H54 (cell line): ENCODE measurements at places on chromosomes 13 and 19.

- DNase-seq, result no peak
Observed at GRCh38 chr19:42521346-42522030, 6.8 kb downstream of the CEACAM1 start.

DNA sequence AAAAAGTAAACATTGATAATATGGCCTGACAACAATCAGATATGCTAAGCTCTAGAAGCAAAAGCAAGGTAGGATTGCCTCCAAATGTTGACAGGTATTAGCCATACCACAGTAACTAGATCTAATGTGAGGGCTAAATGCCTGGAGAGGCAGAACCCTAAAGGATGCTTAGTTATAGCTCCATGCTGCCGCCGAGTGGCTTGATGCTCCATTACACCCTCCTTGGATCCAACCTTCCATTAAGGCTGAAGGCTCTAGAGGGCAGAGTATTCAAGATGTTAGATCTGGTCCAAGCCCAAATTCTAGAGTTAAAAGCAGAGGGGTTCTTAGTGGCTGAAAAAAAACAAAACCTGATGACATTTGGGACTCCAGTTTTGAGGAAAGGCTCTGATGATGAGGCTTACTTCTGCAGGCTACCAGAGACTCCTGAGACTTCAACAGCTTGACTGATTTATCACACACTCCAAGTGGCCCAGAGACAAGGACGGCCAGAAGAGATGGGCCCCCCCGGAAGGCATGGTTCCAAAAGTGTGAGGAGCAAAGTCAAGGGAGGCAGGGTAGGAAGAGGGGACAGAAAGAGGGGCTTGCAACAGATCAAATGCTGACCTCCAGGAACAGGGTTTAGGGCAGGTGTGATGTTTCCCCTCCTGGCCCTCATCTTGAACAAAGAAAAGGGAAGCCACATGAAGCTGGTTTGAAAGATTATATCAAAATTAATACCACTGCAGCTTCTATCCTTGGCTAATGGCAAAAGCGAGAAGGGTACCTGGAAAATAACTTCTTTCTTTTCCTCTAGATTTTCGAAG, 21.9 kb upstream of the CPB2 start:
- peak; percentile 29 for DNase-seq

DNA sequence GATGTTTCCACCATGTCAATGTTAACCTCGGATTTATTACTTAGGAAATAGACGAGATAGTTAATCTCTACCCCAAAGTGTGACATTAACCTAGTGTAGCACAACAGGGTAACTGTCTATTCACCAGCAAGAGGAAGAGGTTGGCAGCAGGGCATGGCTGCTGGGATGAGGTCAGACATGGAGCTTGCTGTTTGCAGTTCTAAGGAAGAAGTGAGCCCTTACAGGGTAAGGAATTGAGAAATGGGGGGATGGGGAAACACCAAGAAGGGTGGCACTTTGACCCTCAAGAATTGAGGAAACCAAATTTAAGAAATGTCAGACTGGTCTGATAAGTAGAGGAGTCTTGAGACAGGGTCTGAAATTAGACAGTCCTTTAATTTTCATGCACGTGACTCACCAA, 62.4 kb downstream of the MBD3L2B start:
- DNase-seq, result no peak

DNA sequence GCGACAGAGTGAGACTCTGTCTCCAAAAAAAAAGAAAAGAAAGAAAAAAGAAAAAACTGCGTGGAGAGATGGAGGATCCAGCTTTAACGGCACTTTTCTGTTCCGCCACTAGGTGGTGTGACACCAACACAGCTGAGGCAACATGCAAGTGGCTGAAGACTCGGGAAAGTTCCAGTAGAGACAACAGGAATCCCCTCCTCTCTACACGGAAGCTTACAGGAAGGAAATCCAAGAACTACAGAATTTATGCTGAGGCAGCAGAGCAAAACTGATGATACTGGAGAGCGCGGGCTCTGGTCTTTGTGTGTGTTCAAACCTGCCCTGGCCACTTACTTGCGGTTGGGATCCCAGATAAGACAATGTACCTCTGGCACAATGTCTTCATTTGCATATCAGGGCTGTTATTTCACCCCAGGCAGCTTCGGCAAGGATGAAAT, 9.9 kb downstream of the RANBP3 start:
- peak; percentile 72 for DNase-seq

- DNase-seq, result peak; percentile 11
Observed at GRCh38 chr13:39616087-39616694, 13.2 kb upstream of the LHFPL6 start.

DNA sequence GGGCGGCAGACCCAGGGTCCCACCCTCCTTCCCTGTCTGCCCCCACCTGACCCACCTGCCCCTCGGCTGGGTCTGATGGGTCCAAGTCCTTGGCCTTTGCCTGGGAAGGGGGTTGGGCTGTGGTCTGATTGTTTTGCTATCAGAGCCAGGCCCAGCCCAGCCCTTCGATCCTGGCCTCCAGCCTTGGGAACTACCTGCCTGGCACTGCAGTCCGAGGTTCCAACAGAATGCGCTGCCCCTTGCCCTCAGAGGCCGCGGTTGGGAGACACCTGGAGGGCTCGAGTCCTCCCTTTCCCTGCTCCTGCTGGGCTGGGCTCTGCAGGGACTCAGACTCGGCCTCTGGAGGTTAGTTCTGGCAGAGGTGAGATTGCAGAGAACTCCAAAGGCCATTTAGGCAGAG, 1.6 kb downstream of the CCL25 start:
- DNase-seq, result no peak

GRCh38 chr13:78241278-78241919, 322.8 kb upstream of the EDNRB start:
- peak; percentile 5 for DNase-seq

DNA sequence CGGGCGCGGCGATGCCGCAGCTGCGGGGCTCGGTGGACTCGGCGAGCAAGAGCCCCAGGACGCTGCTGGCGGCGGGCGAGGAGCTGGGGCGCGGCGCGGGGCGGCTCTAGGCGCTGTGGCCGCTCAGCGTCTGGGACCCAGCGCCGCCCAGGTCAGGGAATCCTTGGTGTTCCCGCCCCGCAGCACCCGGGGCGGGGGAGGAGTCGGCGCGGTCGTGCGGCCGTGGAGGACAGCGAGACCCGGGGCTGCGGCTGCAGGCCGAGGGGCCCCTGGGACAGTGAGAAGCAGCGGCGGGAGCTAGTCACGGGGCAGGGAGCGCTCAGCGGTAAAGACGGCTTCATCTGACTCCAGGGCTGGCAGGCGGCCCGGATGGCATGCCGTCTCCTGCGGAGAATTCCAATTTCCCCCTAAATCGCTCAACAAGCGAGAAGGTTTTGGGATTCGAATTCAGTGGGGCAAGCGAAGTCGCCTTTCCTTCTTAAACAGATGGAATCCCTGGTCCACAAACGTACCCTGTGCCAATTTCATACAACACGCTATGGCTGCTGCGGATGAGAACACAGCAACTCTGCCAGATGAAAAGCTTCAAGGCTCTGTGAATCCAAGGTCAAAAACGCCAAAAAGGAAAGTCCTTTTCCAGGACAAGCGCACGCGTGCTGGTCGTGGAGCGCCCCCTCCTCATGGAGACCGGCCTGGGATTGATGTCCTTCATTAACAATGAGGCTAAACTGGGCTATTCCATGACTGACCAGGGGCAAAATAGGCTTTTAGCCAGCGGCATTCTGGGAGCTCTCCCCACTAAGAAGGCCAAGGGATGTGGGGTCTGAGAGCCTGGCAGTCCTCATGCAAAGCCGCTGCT, 4.2 kb upstream of the ZSCAN4 start:
- DNase-seq, result peak; percentile 76

DNA sequence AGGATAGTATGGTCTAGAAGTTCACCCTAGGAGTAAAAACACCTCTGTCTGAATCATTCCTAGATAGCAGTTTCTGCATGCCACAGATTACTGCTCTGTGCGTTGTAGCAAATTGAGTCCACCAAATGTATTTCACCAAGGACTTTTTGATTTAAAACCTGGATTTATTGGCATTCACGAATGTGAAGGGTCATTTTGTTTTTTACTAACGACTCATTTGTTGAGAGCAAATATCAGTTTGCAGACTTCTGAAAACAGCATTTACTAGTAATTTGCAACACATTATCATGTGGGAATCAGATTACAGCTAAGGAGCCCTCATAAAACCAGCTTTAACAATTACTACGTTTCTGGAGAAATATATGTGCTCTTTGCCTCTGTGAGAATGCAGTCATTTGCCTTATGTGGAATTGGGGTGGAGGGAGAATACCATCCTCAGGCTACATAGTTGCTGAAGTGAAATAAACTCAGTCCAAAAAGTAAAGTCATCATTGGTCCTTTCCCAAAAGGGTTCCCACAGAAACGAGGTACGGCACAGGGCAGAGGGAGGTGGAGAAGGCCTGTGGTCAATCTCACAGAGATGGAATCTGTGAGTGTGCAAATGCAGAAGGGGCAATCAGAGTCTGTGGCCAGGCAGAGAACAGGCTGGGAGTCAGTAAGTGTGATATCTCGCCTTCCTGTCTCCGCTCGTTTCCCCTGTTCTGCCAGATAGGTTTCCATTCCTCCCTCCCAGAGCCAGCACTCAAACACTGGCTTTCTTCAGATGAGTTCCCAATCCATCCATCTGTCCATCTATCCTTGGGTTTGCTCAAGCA, 63.1 kb downstream of the DLEU7 start:
- no peak for DNase-seq

GRCh38 chr13:36710396-36710795, 36.6 kb downstream of the SERTM1 start:
- DNase-seq, result no peak

- no peak for DNase-seq
Observed at GRCh38 chr13:99196466-99197116, 4.1 kb upstream of the UBAC2 start.

GRCh38 chr19:48497728-48498594, 13.7 kb downstream of the LMTK3 start:
- DNase-seq, result no peak

- no peak for DNase-seq
Observed at GRCh38 chr19:28334419-28334818, 878.5 kb downstream of the UQCRFS1 start.

DNA sequence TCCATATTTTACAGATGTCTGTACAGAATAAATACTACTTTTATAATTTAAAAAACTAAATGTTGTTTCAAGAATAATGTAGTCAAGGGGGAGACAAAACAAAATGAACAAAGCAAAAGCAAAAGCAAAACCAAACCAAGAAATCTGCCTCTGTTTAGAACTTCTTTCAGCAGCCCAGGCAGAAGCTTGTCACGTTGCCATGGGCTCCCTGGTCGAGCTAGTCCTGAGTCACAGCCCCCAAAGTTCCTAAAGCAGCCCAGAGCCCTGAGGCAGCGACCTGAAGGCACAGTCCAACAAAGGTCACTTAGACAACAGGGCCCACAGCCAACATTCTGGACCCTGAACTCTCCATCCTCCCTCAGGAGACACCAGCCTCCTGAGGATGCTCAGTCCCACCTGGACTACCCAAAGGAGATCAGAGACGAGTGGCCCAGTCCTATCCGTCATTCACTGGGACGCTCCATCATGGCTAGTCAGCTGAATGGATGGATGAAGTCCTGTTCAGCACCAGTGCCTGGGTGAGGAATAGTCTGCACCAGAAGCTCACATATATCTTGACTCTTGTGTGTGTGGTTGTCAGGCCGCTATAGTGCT, 41.7 kb downstream of the SIAH3 start:
- no peak for DNase-seq

GRCh38 chr19:49613374-49613773, 22.4 kb downstream of the PRR12 start:
- DNase-seq, result peak; percentile 83

- DNase-seq, result no peak
Observed at GRCh38 chr19:1551068-1552040, 16.8 kb downstream of the MEX3D start.

GRCh38 chr19:38093587-38093986, 130.4 kb downstream of the DPF1 start:
- DNase-seq, result no peak

DNA sequence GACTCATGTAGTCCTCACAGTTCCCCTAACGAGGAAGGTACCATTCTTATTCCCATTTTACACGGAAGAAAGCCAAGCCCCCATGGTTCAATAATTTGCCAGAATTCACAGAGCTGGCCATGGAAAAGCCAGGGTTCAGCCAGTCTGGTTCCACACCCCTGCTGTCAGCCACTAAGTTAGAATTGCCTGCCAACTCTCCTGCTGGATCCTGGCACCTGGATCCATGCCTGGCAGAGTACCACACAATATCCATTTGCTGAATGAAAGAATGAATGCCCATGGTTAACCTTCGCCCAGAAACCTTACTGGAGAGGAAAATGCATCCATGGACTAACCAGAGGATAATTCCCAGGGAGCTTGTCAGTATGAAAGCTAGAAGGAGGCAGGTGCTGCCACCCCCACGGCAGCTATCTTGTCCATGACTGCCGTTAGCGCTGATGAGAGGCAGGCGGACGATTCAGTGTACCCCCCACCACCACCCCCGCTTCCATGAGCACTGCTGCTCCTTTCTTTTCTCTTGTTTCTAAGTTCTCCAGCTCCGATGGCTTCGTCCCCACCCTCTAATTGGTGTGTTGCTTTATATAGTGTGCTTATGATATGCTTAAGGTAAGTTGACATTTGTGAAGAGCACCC, 114.5 kb downstream of the SLC7A1 start:
- no peak for DNase-seq

GRCh38 chr13:106917673-106918556, 350.0 kb upstream of the ARGLU1 start:
- DNase-seq, result peak; percentile 96

- no peak for DNase-seq
Observed at GRCh38 chr13:27583645-27584044, 36.7 kb downstream of the LNX2 start.

- DNase-seq, result no peak
Observed at GRCh38 chr13:51453959-51454703, 1.3 kb upstream of the INTS6 start.

GRCh38 chr19:34305221-34306083, 51.1 kb downstream of the GARRE1 start:
- no peak for DNase-seq

DNA sequence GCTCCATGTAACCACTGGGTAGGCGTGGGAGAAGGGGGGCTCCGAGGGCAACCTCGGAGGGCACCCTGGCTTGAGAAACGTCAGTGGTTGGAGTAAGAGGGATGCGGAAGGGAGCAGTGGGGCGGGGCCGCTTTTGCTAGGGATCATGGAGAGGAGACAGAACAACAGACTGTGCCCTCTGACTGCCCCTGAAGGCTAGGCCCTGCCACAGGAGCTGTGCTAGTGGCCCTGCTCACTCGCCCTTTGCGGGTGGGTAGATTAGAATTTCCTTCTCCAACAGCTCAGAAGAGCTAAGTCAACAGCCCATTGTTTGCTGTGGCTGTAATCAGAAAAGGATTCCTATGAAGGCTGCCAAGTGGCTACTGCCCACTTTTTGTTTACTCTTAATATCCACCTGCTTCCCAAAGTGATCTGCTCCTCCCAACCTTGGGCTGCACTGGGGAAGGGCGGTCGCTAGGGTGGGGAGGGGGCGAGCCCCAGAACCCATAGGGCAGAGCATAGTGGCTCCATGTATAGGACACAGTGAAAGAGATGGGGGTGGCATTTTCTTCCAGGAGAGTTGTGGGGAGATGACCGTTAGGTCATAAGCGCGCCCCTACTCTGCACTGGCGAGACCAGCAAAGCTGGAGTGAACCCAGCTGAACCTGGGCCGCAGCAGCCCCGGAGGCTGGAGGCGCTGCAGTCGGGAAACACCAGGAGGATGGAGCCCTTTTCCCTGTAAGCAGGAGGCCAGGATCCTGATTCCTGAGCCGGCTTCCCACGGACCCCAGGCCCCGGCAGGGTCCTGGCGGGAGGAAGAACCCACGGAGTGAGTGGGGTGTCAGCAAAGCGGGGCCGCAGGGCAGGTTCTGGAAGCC, 1.9 kb upstream of the C1QTNF9 start:
- no peak for DNase-seq

- DNase-seq, result no peak
Observed at GRCh38 chr19:55339889-55340783, 460 bp downstream of the KMT5C start.
